NCI-H510A (cell line): ENCODE measurements at places on chromosomes 4 and X.

DNA sequence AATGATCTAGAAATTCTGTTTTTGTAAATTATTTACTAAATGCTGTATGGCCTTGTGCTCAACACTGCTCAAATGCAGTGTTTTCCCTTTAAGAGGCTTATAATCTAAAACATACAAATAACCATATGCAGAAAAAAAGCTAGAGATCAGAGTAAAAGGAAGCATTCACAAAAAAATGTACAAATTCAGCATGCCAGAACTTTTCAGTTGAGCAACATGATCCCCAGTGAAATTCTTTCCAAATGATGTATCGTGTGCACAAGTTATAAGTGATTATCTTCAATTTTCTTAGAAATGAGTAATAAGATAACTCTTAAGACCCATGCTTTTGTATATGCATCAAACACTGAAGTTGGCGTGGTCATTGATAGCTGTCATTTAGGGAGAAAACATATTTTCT, 5.0 kb downstream of the GPC3 start:
- no peak for DNase-seq

- DNase-seq = no peak
These were observed 75.2 kb downstream of the COQ2 start for GRCh38 chr4:83209419-83209818.

DNA sequence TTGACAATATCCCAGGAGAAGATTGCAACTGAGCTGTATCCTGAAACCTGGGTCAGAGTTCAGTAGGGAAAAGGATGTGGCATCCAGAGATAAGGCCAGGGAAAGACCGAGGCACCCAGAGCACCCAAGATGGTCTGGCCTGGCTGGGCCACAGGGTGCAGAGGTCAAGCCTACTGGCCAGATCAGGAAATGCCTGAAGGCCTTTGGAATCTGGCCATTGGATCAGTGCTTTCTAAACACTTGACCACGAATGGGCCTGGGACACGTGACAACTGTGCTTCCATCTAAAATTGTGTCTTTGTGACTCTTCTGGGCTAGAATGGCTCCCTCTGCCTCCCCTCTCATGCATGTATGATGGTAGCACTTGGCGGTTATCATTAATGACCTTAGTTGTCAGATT, 316.9 kb downstream of the EVC2 start:
- no peak for DNase-seq

- DNase-seq = no peak
These were observed 286.4 kb upstream of the SMIM31 start for GRCh38 chr4:164467493-164467892.

GRCh38 chr4:56531149-56531770, 25.7 kb downstream of the ARL9 start:
- DNase-seq = no peak

- no peak for DNase-seq
These were observed 1961.5 kb upstream of the TENM3 start for GRCh38 chr4:180281724-180282123.

- no peak for DNase-seq
These were observed 227.6 kb upstream of the MAB21L2 start for GRCh38 chr4:150354214-150354796.

GRCh38 chrX:2708592-2709188, 17.6 kb downstream of the CD99 start:
- no peak for DNase-seq

DNA sequence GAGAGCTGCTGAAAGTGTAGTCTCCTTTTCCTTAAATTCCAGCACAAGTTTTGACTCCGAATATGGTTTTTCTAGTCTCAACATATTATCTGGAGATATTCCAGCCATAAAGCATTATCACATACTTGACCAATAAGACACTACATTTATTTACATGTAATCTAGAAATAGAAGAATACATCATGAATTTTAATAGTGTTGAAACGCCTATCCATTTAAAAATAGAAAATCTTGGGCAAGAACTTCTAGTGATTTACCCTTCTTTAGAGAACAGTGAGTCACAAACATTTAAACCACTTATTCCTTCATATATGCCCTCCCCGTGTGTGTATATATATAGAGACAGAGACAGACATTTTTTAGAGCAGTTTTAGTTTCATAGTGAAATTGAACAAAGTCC, 161.5 kb downstream of the SOWAHB start:
- no peak for DNase-seq
